ENCODE measurements at places on chromosomes 7 and 10.

GRCh38 chr10:93342366-93342765 lies 139.8 kb downstream of the MYOF start:
- no peak for DNase-seq

DNA sequence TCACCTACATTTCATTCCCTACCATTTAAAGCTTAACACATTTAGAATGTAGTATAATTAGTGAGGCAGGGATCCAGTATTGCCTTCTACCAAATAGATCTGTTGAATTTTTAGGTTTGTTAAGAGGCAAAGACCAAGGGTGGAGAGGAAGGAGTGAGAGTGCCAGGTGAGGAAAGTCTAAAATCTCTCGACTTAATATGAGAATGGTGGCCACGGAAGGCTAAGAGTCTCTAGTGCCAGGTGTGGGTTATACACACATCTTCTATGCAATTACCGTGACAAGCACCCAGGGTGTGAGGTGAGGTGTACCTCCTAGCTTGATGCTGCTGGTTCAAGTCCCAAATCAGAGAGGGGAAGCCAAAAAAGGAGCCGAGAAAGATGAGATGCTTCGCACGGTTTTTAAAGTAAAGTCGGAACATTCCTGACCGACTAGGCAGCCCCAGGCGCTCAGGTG lies 439 bp downstream of the IQUB start:
- DNase-seq, result peak; percentile 21

DNA sequence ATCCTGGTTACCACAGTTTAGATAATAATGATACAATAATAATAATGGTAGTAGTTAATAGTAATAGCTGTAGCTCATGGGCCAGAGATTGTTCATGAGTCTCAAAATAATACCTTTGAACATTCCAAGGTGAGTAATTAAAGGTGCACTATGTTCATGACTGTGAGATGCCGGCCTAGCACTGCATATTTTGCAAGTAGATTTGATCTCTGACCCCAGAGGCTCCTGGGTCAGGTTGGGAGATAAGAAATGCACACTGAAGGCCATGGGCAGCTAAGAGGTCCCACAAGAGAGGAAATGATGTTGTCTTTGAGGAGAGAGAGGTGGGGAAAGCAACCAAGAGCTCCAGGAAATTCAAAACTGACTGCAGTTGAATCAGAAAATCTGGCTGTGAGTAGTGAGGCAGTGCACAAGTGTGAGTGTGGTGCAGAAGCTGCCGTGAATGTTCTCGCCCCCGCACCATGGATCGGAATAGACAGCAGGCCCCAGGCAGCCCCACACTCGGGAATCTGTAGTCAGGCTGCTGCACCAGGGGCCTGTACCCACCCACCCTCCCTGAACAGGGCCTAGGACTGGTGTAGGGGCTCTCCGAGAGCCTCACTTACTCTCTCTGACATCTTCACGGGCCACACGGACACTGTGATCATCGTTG lies 11.9 kb downstream of the CPXM2 start:
- DNase-seq, result no peak

GRCh38 chr7:84092207-84092606 lies 102.4 kb downstream of the SEMA3A start:
- peak; percentile 25 for DNase-seq

DNA sequence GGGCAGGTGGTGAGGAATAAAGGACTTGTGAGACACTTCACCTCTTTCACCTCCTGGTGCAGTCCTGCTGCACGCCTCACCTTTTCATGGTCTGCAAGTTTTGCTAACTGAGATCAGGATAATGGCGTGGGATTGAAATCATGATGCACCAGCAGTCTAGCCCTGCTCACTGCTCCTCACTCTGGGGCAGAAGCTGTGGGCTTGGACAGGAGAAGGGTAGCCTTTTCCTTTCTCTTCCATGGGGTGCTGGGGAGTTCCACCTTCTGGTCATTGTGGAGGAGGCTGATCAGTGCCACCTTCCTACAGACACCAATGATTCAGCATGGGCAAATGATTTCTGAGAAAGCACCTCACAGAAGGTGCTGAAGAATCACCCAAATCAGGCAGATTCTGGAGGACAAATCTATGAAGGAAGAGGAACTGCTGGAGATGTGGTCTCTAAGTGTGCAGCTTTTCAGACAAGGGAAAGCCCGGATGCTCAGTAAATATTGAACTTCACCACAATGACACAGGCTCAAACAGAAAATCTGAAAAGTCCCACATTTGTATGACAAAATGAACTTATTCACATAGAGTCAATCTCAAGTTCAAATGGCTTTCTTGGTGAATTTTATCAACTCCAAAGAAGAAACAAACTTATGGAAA lies 19.7 kb downstream of the MBL2 start:
- DNase-seq, result no peak

DNA sequence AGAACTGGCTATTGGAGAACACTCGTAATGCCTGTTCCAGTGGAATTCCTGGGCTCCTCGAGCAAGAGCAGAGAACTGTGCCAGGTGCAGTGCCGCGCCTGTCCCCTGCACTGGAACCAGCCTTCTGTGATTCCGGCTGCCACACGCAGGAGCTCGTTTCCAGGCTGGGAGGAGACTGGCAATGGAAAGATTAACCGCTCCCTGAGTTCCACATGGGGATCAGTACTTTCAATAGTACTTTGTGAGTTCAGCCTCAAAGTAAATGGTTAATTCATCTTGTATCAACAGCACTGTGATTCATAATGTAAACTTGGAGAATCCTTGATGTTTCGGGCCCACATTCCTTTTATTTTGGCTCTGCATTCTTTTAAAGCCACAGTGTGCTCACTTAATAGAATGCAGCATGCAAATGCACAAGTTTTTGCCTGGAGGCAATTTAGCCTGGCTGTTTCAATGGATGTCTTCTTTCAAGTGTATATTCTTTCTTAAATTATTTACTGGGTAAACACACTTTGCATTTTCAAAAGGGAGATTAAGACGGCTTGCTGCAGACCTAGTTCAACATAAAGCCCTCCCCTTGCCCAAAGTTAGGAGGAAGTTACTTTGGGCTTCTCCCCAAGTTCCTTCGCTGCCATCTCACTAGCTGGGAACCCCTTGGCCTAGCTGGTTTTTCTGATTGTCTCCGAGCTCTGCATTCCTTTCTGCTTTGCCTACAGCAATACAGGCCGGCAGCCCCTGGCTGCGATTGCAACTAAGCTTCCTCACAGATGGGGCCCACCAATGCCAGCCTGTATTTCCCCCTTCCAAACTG lies 138.1 kb upstream of the TCF7L2 start:
- DNase-seq, result no peak

DNA sequence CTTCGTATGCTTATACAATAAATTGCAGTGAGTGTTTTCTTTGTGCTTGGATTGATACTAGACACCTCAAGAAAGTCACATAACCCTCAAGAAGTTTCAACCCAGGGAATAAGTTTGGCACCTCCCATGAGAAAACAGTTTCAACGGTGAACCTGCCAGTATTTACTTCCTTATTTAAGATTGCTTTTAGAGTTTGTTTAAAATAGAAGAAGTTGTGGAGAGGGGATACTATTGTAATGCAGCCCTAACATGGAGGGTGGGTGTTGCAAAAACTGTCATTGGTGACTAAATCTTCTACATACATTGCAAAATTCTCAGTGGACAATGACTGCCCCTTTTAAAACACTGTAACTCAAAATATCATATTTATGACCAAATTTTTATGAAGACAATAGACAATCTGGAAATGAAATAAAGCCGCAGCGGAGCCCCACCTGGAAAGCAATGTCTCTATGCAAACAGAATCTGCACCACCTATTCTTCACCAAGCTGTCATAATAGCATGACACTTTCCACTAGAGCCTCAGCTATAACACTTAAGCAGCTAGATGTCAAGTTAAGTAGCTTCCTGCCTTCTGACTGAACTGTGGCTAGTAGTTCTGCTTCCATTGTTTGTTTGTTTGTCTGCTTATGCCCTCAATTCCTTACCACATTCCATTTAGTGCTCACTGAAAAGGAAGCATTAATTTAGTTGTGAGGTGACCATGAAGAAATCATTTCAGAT lies 98.2 kb downstream of the MDFIC start:
- DNase-seq, result no peak

GRCh38 chr7:14341200-14341775 lies 351.8 kb upstream of the ETV1 start:
- DNase-seq, result no peak

- DNase-seq, result peak; percentile 46
These were observed 3.6 kb downstream of the C10orf67 start for GRCh38 chr10:23341004-23341403.

- DNase-seq, result no peak
These were observed at the start of gene CACNB2 for GRCh38 chr10:18140149-18140956. TSS of gene CACNB2 (plus strand) at chr10:18140424.

DNA sequence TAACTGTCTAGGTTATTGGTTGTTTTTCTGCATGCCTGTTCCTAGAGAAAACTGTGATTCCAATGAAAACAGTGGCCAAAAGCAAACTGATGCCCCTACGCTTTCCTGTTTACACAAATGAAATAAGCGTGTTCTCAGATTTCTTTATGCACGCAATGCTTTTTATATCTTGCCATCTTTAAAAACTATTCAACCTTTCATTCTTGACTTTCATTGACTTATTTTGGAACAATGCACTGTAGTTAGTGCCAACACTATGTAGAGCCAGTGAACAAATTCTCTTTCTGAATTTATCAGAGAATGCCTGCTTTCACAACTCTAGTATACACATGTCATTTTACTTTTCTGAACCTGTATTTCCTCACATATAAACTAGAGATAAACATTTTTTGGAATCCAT lies 86.6 kb downstream of the CABCOCO1 start:
- no peak for DNase-seq

DNA sequence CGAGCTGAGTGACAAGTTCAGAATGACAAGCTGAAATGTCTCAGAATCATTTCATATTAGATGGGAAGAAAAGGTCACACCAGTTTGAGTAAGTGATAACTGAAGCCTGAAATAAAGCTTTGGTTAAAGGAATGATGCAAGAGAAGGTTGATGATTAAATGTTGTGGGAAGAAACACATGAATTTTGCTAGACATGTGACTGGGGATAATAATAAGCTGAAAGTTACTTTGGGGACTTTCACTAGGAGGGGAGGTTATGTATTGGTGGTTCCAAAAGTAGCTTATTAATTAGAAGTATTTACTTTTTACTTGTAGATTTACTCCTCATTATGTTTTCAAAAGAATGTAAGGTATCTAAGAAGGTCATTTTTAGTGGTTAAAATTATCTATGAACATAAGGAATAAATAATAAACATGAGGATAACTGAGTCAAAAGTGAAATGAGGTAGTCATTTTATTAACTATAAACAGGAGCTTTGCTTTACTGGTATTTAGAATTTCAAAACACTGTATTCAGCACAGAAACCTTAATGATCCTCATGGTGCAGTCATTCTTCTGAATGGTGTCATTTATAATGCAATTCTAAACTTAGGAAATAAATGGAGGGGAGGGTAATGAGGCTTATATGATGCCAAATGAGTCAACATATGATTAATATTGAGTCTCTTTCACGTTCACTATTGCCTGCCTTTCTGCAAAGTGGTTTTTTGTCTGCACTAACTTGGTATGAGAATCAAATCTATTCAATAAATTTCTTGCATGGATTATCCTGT lies 63.7 kb downstream of the PRKG1 start:
- DNase-seq, result no peak

- no peak for DNase-seq
These were observed 8.7 kb downstream of the ADCY1 start for GRCh38 chr7:45582868-45583277.

- DNase-seq, result no peak
These were observed 27.9 kb downstream of the HYAL4 start for GRCh38 chr7:123872908-123873307.

- no peak for DNase-seq
These were observed 9.3 kb upstream of the OR6V1 start for GRCh38 chr7:143042790-143043271.

DNA sequence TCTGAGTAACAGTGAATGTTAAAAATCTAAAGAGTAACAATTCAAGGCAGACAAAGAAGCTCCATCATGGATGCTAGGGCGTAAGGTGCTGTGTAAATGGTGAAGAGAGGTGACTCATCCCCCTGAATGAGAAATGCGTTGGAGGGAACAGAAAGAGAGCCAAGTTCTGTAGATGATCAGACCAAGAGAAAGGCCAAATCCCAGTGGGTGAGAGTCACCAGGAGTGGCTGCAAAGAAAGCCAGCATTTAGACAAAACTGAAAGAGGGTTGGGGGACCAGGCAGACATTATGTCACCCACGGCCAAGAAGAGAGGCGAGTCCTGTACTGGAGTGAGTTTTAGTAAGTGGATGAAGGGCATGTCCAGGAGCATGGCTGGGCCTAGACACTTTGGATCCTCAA lies 153.1 kb downstream of the TRIL start:
- no peak for DNase-seq

GRCh38 chr7:135403302-135403701 lies 106.6 kb downstream of the CNOT4 start:
- no peak for DNase-seq

GRCh38 chr10:117534321-117535297 lies 7.9 kb upstream of the EMX2 start:
- DNase-seq, result no peak

DNA sequence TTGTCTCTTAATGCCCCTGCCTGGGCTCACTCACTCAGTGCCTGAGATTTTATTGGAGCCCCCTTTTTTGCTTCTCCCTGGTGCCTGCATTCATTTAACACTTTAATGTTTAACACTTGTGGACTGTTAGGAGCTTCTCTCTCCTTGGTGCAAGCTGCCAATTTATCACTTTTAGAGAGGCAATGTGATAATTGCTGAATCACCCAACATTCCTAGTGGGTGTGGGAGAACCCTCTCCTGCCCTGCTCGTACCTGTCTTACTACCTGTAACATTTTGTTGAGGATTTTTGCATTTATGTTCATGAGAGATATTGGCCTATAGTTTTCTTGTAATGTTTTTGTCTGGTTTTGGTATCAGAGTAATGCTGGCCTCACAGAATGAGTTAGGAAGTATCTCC lies 13.2 kb downstream of the STAM start:
- no peak for DNase-seq

DNA sequence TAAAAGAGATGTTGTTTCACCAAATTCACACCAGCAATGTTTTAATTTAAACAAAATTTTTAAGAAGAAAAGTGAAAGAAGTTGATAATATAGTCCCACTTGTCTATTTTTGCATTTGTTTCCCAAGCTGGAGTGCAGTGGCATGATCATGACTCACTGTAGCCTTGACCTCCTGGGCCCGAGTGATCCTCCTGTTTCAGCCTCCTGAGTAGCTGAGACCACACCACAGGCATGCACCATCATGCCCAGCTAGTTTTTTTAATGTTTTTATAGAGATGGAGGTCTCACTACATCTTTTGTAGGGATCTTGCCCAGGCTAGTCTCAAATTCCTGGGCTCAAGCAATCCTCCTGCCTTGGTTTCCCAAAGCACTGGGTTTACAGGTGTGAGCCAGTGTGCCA lies 14.1 kb upstream of the NDUFA5 start:
- no peak for DNase-seq

DNA sequence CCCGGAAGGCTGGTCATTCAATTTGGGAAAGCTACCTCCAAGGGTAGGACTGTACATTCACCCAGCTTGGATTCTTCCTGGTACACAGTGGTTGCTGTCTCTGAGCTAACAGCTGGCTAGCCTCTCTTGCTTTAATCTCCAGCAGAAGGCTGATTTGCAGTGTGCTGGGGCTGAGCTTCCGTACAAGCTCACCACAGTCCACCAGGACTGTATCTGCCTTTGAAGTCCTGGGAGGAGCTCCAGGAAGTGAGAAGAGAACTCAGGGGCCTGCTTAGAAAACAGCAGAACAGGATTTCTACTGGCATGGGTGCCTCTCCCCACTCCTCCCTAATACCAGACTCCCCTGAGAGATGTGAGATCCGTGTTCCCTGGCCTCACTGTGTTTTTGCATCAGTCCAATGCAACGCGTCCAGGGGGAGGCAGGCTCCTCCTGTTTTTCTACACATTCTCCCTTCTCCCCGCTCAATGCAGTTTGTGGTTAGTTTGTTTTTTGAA lies 6.6 kb downstream of the AFAP1L2 start:
- no peak for DNase-seq

- peak; percentile 81 for DNase-seq
These were observed 29.7 kb downstream of the TRIM8 start for GRCh38 chr10:102673819-102674511.

All from CD4-positive, alpha-beta T cell treated with Interleukin-6 for 4 hours (primary cell).